ENCODE measurements at places on chromosomes 5 and 9. TPM values are rescaled to one million over a fixed set of nuclear protein-coding genes. Genes with fewer than 3 reads are reported as not detected.

The CDC20B gene
- not detected for total RNA-seq

The ZDHHC12 gene
- 30.4 TPM for total RNA-seq

The SVEP1 gene
- 140 TPM for total RNA-seq

DNA sequence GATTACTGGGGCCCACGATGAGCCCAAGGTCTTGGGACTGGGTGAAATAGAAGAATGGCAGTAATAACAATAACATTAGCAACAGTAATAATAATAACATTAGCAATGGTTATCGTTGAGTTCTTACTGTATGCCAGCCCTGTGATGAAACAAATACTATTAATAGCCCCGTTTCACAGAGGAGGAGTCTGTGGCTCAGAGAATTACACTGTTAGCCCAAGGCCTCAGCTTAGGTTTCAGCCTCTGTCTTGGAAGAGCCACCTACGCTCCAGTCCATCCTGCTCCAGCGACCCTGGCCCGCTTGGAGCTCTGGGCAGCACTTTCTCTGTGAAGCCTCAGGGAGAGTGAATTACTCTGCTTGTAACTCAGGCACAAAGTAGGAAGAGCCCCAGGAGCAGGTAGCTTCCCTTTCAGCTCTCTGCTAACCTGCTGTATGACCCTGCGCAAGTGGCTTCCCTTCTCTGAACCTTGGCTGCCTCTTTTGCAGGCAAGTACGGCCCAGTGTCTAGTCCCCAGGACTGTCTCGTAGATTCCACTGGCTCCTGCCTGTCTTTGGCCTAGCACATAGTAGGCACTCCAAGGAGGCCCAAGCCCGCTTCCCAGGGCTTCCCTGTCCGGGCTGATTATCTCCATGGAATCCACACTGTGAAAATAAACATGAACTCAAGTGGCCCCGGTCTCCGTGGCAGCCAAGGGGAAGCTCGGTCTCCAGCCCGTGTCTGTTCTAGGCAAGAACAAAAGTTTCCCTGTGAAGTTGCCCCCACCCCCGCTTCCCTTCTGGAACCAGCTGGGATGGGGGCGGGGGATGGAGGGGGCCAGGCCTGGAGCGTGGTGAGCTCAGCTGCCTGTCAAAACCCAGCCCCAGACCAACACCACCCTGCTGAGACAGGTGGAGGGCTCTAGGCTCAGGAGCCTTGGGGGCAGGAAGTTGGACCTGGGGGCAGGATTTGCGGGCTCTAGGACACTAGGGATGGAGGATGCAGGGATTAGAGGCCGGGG, 26.2 kb upstream of the LMX1B start:
- no peak for DNase-seq

- no peak for DNase-seq
Measured at GRCh38 chr5:54719384-54720283, 202.1 kb downstream of the SNX18 start.

DNA sequence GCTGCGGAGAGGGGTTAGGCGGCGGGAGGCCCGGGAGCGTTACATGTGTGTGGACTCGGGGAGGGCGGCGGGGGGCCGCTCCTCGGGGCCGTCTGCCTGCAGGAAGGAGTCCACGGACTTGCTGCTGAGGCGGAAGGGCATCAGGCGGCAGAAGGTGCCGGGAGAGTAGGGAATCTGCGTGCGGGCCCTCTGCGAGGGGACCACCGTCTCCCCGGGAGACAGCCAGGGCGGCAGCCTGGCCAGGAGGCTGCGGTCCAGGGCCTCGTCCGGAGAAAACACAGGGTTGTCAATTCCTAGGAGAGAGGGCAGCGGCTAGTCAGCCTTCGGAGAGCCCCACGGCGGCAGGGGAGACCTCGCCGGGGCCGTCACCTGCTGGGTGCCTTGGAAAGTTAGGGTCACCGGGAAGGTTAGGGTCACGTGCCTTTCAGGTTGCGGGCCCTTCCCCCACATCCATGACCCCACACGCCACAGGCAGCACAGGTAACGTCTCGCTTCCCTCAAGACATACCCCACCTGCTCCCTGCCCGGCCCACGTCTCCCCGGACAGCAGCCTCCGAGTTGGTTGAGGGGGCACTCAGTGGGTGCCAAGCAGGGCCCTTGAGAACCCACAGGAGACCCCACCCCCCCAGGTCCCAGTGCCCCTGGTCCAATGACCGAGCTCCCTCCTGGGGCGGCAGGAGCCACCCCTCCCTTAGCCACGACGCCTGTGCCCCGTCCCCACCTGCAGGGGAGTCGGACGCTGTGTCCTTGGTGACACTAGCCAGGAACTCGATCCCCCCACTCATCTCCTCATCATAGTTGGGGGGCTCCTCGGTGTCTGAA, 32.1 kb downstream of the EXOC3 start:
- DNase-seq, result no peak

The CCDC180 gene
- 3.5 TPM for total RNA-seq

DNA sequence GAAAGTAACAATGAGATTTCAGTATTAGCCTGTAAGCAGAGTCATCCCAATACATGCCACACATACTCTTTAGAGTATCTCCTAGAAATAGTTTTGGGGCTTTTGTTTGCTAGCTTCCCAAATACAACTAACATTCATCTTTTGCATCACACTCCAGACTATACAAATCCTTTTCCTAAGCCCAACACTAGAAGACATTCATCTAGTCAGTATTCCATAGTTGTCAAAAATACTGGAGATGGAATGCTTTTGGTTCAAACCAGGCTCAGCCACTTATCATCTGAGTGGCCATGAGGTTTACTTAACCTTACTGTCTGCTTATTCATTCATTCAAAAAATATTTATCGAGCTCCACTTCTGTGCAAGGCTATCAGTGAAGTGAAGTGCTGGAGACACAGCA, 205.1 kb upstream of the SGCD start:
- no peak for DNase-seq

The NUTM2F gene
- not detected for total RNA-seq

- no peak for DNase-seq
Measured at GRCh38 chr5:1380011-1380817, 35.3 kb upstream of the CLPTM1L start.

DNA sequence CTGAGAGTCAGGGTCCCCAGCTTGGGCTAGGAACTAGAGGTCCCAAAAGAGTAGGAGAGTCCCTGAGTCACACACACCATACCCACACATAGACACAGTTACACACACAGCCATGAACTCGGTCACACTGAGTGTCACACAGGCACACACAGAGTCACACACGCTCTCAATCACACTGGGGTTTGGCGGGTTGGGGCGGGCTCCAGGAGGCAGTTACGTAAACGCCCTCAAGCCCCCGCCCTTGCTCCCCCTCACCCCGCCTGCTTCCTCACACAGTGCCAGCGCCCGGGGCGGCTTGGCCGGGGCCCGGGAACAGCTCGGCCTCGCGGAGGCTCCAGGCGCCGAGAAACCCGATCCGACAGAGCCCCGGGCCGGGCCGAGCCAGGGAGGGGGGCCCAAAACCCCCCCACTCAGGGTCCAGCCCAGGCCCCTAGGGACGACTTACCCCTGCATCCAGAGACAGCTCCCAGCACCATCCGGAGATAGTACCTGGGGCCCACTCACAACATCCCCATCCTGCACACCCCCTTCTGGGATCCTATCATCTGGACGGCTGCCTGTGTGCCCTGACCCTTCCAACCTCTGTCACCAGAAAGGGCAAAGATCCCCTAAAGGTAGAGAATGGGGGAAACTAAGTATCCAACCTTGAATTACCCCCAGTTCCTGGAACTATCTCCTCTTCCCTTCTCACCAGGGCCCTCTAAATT, 3.5 kb upstream of the CNTFR start:
- DNase-seq, result no peak

- no peak for DNase-seq
Measured at GRCh38 chr9:70192707-70193106, 66.1 kb upstream of the SMC5 start.

DNA sequence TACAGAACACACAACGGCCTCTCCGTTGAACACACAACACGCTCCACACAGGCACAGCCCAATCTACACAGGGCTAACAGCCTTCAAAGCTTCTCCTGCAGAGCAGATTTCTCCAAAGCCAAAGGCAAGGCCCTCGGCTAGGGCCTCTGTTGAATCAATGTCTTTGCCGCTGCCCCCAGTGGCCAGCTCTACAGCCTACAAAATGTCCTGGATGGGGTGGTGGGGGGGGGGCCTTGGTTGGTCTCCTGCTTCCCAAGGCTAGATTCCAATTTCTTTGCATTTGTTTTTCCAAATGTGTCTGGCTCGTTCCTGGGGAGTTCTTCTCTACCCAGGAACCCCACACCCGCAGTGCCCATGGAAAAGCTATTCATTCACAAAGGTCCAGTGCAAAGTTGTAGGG, 167.2 kb downstream of the PAX5 start:
- no peak for DNase-seq

The GLDC gene
- not detected for total RNA-seq

- DNase-seq, result no peak
Measured at GRCh38 chr9:118563677-118564076, 805.6 kb downstream of the BRINP1 start.

- no peak for DNase-seq
Measured at GRCh38 chr9:128408963-128409431, 11.7 kb upstream of the CERCAM start.

DNA sequence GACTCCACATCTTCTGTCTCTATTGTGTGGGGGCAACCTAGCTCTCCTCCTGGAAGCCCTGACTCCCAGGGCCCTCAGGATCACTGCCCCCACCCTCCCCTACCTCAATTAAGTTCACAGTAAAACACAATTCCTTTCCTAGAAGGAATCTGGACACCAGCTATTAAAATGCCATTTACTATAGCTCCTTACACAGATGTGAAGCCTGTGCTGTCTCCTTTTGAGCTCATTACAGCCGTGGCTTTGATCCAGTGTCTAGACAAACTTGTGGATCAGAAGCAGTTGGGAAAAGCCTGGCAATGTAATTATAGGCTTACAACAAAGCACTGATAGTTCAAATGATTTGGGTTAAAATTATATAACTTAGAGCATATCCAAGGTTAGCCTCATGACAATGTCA, 107.0 kb upstream of the SMIM23 start:
- no peak for DNase-seq

GRCh38 chr5:174567506-174568141, 156.8 kb upstream of the MSX2 start:
- DNase-seq, result no peak

GRCh38 chr5:78622302-78622971, 26.1 kb downstream of the LHFPL2 start:
- no peak for DNase-seq

The EQTN gene
- total RNA-seq, result 0.95 TPM

DNA sequence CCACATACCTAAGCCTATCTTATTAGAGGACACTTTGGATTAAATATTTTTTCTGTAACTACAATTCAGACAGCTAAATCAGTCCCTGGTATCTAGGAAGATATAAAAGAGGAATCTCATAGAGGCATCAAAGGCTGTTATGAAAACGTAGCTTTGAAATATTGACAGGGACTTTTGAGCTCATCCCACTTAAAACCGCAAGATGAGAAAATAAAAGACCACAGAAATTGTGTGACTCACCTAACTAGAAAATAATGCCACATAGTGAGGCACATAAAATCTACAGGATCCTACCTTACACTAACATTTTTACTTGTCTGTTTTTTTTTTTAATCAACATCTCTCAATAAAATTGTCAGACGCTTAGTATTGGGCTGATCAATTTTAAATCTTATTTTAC, 686.5 kb upstream of the COX7C start:
- DNase-seq, result no peak

The FAM170A gene
- not detected for total RNA-seq

GRCh38 chr9:132630811-132631210, 39.0 kb downstream of the DDX31 start:
- no peak for DNase-seq

- DNase-seq, result peak; percentile 52
Measured at GRCh38 chr5:140261403-140262171, 41.3 kb downstream of the PFDN1 start.

The SLC25A2 gene
- total RNA-seq, result not detected

The ARL14EPL gene
- total RNA-seq, result not detected

DNA sequence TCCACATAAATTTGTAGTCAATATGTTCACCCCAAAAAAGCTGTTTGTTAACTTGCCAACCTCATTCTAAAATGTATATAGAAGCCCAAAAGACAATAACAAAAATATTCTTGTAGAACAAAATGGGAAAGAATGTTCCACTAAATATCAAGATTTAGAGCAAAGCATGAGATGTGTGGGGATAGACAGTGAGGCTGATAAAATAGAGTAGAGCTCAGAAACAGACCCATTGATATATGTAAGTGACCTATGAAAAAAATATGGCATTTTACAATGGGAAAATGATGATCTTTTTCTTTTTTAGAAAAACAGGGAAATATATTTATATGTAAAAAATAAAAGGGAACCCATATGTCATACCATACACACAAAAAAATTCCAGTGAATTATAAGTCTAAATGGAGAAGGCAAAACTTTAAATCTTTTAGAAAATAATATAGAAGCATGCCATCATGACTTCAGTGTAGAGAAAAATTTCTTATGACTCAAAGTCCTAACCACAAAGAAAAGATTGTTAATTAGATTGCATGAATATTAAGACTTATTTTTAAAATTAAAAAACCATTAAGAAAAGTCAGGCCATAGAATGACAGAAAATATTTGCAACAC, 6.6 kb upstream of the IFNB1 start:
- no peak for DNase-seq

The BAAT gene
- not detected for total RNA-seq

The TUSC1 gene
- total RNA-seq, result 14.1 TPM

DNA sequence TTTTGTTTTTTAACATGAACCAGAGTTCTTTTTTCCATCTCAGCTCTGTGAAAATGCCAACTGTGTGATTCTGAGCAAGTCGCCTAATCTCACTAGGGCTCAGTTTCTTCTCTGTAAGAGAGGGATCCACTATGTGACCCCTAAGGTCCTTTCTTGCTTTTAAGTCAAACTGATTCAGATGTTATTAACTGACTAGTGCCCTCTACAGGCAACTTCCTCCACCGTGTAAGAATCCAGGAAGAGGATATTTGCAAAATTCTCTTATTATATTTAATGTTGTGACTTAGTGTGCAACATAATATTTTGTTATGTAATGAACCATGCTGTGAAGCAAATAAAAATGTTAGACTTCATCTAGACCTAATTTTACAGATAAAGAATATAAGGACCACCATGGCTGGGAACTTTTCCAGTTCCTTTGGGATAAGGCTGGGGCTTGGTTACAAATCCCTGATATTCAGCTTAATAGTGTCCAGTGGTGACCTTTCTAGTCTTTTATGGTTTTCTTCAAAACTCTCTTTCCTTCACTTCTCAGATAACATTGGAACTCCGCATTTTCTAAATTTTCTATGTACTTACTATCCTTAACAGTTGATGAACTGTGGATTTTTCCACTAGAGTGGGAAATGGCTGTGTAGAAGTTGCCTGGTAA, 244.7 kb downstream of the PIK3R1 start:
- no peak for DNase-seq

DNA sequence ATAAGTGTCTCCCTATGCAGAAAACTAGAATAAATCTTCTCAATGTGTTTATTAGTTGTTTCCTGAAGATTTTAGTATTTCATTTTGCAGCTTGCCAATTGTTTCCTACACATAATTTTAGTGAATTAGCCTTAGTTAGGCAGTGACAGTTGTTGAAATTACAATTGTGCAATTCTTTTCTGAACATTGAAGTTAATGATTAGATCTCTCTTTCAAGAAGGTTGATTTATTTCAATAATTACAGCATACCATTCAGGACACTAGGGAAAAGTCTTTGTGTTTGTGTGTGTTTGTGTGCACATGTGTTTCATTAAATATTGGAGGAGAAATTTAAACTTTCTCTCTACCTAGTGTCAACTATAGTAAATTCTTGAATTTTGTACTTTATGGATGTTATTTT, 199.6 kb upstream of the MPDZ start:
- no peak for DNase-seq

The TMEM252 gene
- total RNA-seq, result not detected

GRCh38 chr9:19946441-19947109, 157.7 kb upstream of the SLC24A2 start:
- DNase-seq, result no peak

- no peak for DNase-seq
Measured at GRCh38 chr5:38707352-38708210, 138.2 kb upstream of the OSMR start.

Measured in omental fat pad (tissue), 4 donors.